ENCODE measurements at places on chromosomes 12 and 14.

GRCh38 chr12:58396239-58396638, 454.9 kb downstream of the ATP23 start:
- no peak for DNase-seq
- H3K4me3 ChIP-seq: no peak overlapping the region
- H3K27ac ChIP-seq: no peak overlapping the region

GRCh38 chr14:103206836-103207387, 83.7 kb downstream of the TNFAIP2 start:
- peak overlapping the region; percentile 88 for H3K27ac ChIP-seq
- no peaks in the 10 kb centered on the region for H3K27me3 ChIP-seq
- peaks cover 12% of the 10 kb centered on the region for H3K4me1 ChIP-seq
- peak overlapping the region; percentile 86 for H3K4me3 ChIP-seq
- peak; percentile 82 for DNase-seq

GRCh38 chr12:125455556-125455955, 390.3 kb downstream of the AACS start:
- H3K4me1 ChIP-seq: no peaks in the 10 kb centered on the region
- no peak overlapping the region for H3K4me3 ChIP-seq
- H3K27me3 ChIP-seq: no peaks in the 10 kb centered on the region
- H3K27ac ChIP-seq: no peak overlapping the region
- DNase-seq: no peak
- no peaks in the 10 kb centered on the region for H3K36me3 ChIP-seq

- H3K27ac ChIP-seq: no peak overlapping the region
- H3K27me3 ChIP-seq: no peaks in the 10 kb centered on the region
- no peaks in the 10 kb centered on the region for H3K4me1 ChIP-seq
- no peak overlapping the region for H3K4me3 ChIP-seq
- no peak for DNase-seq
Measured at GRCh38 chr12:26712892-26713291, 120.1 kb downstream of the ITPR2 start.

- no peaks in the 10 kb centered on the region for H3K36me3 ChIP-seq
- H3K27ac ChIP-seq: no peak overlapping the region
- H3K4me1 ChIP-seq: peaks cover 10% of the 10 kb centered on the region
- peaks cover 27% of the 10 kb centered on the region for H3K27me3 ChIP-seq
Measured at GRCh38 chr12:27975222-27976136, 2.9 kb upstream of the PTHLH start.

GRCh38 chr14:91142214-91142668, 28.4 kb downstream of the DGLUCY start:
- H3K4me3 ChIP-seq: no peak overlapping the region
- peaks cover 9% of the 10 kb centered on the region for H3K36me3 ChIP-seq
- peaks cover 32% of the 10 kb centered on the region for H3K4me1 ChIP-seq
- H3K27ac ChIP-seq: no peak overlapping the region
- H3K27me3 ChIP-seq: no peaks in the 10 kb centered on the region

GRCh38 chr12:56775638-56776037, 12.5 kb downstream of the HSD17B6 start:
- H3K4me3 ChIP-seq: no peak overlapping the region
- H3K4me1 ChIP-seq: no peaks in the 10 kb centered on the region
- H3K27me3 ChIP-seq: no peaks in the 10 kb centered on the region
- DNase-seq: no peak
- H3K36me3 ChIP-seq: no peaks in the 10 kb centered on the region

- no peaks in the 10 kb centered on the region for H3K4me1 ChIP-seq
- H3K36me3 ChIP-seq: no peaks in the 10 kb centered on the region
- no peak for DNase-seq
- H3K27ac ChIP-seq: no peak overlapping the region
Measured at GRCh38 chr14:55733599-55733998, 153.6 kb downstream of the KTN1 start.

DNA sequence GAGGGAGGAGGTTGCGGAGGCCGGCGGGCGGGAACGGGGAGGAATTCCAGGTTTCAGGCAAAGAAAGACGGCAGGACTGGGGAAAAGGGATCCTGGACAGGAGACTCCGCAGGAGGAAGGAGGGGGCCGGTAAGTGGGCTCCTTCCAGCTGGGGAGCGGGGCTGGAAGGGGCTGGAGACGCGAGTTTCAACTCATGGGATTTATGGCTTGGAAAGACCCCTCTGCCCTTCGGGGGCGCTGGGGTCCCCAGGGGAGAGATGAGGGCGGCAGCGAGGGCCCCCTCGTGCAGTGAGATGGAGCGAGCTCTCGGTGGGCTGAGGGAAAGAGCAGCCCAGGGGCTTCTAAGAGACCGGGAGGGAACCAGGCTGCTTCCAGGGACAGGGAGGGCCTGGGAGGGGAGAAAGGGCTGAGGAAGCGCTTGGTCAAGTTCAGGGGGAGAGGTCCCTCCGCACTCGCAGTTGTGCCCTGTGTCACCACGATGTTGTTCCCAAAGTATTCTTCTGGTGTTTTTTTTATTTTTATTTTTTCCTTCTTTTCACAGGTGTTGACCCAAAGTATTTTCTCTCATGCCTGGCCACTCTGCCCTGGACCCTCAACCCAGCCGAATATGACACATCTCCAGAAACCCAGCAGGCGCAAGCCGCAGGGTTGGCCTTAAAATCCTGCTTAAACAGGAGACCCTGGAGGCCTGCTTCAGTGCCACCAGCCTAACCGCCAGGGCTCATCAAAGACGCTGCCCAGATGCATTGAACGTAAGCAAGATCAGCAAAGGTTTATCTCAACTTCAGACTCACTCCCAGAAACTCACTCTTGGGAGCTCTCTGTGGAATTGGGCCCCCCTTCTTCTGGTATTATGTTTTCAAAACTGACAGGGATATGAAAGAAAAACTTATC, 16.1 kb downstream of the TNFAIP2 start:
- H3K27ac ChIP-seq: no peak overlapping the region
- H3K36me3 ChIP-seq: no peaks in the 10 kb centered on the region
- peak overlapping the region; percentile 35 for H3K4me3 ChIP-seq
- DNase-seq: no peak
- no peaks in the 10 kb centered on the region for H3K27me3 ChIP-seq

- no peaks in the 10 kb centered on the region for H3K36me3 ChIP-seq
- peak within 1 kb of the TSS; percentile 3 for H3K4me3 ChIP-seq
- no peak within 1 kb of the TSS for H3K27ac ChIP-seq
- H3K27me3 ChIP-seq: no peaks in the 10 kb centered on the region
- no peaks in the 10 kb centered on the region for H3K4me1 ChIP-seq
Measured at GRCh38 chr12:18090093-18090492, at the start of gene RERGL. Gene RERGL, minus strand, starts transcription at chr12:18090193. Its CDS starts 53 bp downstream, at chr12:18090140.

- H3K36me3 ChIP-seq: no peaks in the 10 kb centered on the region
- no peaks in the 10 kb centered on the region for H3K27me3 ChIP-seq
- H3K4me1 ChIP-seq: no peaks in the 10 kb centered on the region
- H3K27ac ChIP-seq: no peak overlapping the region
- H3K4me3 ChIP-seq: no peak overlapping the region
Measured at GRCh38 chr14:62017651-62018230, 255.5 kb downstream of the SNAPC1 start.

GRCh38 chr14:103078420-103078749, 5.6 kb upstream of the LBHD2 start:
- H3K4me1 ChIP-seq: peaks cover 17% of the 10 kb centered on the region
- H3K36me3 ChIP-seq: no peaks in the 10 kb centered on the region

DNA sequence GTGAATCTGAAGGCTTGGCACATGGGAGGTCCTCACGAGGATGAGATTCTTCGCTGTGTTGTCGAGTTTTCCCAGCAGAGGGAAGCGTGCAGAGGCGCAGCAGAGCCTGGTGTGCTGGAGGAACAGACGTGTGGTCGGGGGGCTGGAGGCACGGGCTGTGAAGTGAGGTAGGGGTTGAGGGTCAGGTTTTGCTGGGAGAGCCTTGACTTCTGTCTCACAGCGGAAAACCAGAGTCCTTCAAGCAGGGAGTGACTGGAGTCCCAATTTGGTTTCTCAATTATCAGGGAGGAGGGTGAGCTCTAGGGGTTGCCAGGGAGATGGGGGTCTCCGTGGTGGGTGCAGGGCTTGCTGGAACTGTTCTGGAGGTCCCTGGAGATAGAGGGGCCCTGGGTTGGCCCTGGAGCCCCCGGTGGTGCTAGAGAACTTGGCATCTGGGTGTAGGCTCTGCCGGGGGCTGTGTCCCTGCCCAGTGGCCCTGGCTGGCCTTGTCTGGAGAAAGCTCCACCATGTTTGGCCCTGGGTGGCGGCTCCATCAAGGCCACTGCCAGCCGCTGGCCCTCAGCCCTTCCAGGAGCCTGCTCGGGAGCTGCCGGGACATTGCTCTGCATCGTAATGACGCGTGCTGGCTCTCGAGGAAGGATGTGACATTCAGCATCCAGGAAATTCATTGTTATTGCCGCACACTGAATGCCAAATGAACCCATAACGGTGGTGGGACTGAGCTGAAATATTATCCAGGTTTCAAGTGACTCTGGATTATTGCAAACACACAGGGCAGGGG, 215.7 kb downstream of the KIF26A start:
- no peaks in the 10 kb centered on the region for H3K27me3 ChIP-seq
- H3K4me1 ChIP-seq: no peaks in the 10 kb centered on the region
- H3K27ac ChIP-seq: no peak overlapping the region
- H3K36me3 ChIP-seq: no peaks in the 10 kb centered on the region
- H3K4me3 ChIP-seq: no peak overlapping the region

- H3K27me3 ChIP-seq: no peaks in the 10 kb centered on the region
- no peak overlapping the region for H3K27ac ChIP-seq
- DNase-seq: no peak
- no peak overlapping the region for H3K4me3 ChIP-seq
Measured at GRCh38 chr14:61223552-61223951, 57.6 kb downstream of the TMEM30B start.

- no peaks in the 10 kb centered on the region for H3K4me1 ChIP-seq
- no peaks in the 10 kb centered on the region for H3K36me3 ChIP-seq
- no peak overlapping the region for H3K27ac ChIP-seq
- no peak overlapping the region for H3K4me3 ChIP-seq
- H3K27me3 ChIP-seq: no peaks in the 10 kb centered on the region
Measured at GRCh38 chr14:68423686-68424085, 369.2 kb downstream of the ZFP36L1 start.

Data from gastrocnemius medialis (tissue), 4 donors.